ENCODE measurements at places on chromosomes 13 and 19. TPM values are rescaled to one million over a fixed set of nuclear protein-coding genes. Genes with fewer than 3 reads are reported as not detected.

DNA sequence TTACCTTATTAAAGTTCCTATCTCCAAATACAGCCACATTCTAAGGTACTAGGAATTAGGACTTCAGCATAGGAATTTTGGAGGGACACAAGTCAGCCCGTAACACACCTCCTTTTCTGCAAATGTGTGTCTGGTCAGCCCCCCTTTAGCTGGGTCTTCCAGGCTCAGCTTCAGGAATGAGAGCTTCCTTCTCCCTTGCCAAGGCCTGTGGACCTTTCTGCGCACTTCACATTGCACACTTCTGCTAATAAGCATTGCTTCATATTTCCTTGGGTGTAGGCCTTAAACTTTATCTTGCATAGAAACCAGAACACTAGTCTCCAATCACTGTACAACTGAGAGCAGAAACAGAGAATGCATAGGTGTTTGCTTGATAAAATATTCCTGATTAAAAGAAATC lies 4.5 kb upstream of the STK24 start:
- no peak for DNase-seq

Gene SIGLEC6
- not detected for total RNA-seq

Gene FXYD3
- total RNA-seq, result not detected

- DNase-seq, result no peak
These were observed 66.2 kb downstream of the SLC15A1 start for GRCh38 chr13:98686270-98686669.

DNA sequence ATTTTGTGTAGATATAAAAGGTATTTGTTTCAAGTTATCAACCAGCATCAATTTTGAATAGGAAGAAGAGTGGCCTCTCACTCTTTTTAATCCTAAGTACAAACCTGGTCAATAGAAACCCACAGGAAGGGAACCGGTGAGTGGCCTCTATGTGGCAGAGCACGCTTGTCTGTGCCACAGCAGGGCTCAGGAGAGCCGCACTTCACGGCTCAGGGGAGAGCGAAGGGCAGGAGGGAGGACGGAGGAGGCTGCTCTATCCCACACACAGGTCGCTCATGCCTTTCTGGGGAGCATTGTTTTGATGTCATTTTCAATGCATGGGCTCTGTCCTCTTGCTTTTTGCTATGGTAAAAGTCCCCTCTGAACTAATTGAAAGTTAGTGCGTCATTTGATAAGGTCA lies 57.2 kb downstream of the TNFRSF19 start:
- DNase-seq, result no peak

GRCh38 chr13:94030415-94031119 lies 448.9 kb downstream of the DCT start:
- no peak for DNase-seq

Gene SLC5A5
- not detected for total RNA-seq

- DNase-seq, result no peak
These were observed 177.3 kb upstream of the SERP2 start for GRCh38 chr13:44196196-44196751.

- DNase-seq, result no peak
These were observed 378.7 kb downstream of the LIG4 start for GRCh38 chr13:107836685-107837084.

GRCh38 chr13:23868521-23868920 lies 20.7 kb downstream of the MIPEP start:
- DNase-seq, result no peak

GRCh38 chr13:41811588-41812021 lies 149.3 kb downstream of the VWA8 start:
- DNase-seq, result no peak

Gene KATNAL1
- total RNA-seq, result 15.1 TPM

All from Caki2 (cell line).